ENCODE measurements at places on chromosomes 6 and 20. TPM values are rescaled to one million over a fixed set of nuclear protein-coding genes. Genes with fewer than 3 reads are reported as not detected.

GRCh38 chr20:6180531-6180930, 57.7 kb upstream of the FERMT1 start:
- H3K27me3 ChIP-seq: no peaks in the 10 kb centered on the region
- no peak for DNase-seq
- no peak overlapping the region for H3K4me3 ChIP-seq
- no peak overlapping the region for H3K27ac ChIP-seq
- no peaks in the 10 kb centered on the region for H3K36me3 ChIP-seq

- no peak overlapping the region for H3K27ac ChIP-seq
- no peak overlapping the region for H3K4me3 ChIP-seq
- H3K36me3 ChIP-seq: no peaks in the 10 kb centered on the region
Measured at GRCh38 chr20:25574411-25574810, 10.9 kb downstream of the NINL start.

Gene ANKEF1
- 11.0 TPM for total RNA-seq

- no peak for DNase-seq
- no peak overlapping the region for H3K27ac ChIP-seq
- H3K4me3 ChIP-seq: no peak overlapping the region
- H3K27me3 ChIP-seq: no peaks in the 10 kb centered on the region
- H3K36me3 ChIP-seq: no peaks in the 10 kb centered on the region
- H3K4me1 ChIP-seq: no peaks in the 10 kb centered on the region
Measured at GRCh38 chr20:34254979-34255378, 13.8 kb downstream of the ASIP start.

DNA sequence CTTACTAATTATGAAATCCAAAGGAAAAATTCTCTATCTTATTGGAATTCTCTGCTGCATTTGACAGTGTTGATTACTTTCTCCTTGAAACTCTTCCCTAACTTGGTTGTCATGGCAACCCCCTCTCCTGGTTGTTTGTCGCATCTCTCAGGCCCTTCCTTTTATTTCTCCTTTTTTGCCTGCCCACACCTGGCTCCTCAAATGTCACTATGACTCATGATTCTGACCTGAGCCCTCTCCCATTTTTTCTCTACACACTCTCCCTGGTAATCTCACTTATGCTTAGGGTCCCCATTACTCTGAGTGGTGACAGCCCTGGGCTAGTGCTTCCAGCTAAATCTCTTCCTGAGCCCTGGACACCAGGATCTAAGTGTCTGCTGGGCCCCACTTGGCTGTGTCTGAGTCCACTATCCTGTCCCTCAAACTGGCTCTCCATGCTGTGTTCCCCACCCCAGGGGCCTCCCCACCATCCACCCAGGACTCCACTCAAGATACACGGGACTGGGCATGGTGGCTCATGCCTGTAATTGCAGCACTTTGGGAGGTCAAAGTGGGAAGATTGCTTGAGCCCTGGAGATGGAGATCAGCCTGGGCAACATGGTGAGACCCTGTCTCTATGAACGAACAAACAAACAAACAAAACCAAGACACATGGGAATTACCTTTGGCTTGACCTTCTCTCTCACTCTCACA, 16.5 kb upstream of the NNAT start:
- no peak overlapping the region for H3K4me3 ChIP-seq
- no peaks in the 10 kb centered on the region for H3K4me1 ChIP-seq
- DNase-seq: no peak

GRCh38 chr6:7674291-7674690, 51.6 kb upstream of the BMP6 start:
- H3K27ac ChIP-seq: no peak overlapping the region
- H3K27me3 ChIP-seq: no peaks in the 10 kb centered on the region
- H3K36me3 ChIP-seq: no peaks in the 10 kb centered on the region
- H3K4me3 ChIP-seq: no peak overlapping the region
- DNase-seq: no peak

DNA sequence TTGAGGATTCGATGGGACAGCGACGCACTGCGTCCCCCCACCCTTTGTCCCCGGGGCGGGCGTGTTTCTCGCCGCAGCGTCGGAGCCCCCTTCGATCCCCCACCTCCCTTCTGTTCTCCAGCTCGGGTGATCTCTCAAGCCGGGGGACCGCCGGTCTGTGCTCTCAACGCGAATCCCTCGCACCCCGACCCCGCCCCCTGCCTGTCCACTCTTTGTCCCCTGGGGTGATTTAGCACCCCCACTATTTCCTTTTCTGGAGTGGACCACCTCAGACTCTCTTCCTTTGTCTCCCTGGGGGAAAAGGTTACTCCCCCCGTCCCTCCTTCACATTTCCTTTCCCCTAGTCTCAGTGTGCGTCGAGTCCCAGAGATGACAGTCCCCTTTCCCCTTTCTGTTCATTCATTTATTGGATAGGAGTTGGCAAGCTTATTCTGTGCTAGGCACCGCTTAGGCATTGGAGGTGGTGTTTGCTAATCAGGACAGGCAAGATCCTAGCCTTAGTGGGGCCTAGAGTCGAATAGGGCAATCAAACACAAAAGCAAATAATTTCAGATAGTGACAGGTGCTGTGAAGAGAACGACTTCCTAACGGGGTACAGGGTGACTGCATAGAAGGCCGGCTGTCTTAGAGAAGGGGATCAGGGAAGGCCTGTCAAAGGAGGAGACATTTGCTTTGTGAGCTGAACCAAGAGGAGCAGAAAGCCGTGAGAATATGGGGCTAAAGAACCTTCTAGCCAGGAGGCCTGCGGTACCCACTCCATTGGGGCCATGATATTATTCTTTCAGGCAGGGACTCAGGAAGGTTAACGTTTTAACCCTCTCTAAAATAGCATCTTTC, 741 bp downstream of the PTPN1 start:
- H3K4me1 ChIP-seq: peaks cover 54% of the 10 kb centered on the region
- H3K4me3 ChIP-seq: peak overlapping the region; percentile 97
- H3K36me3 ChIP-seq: no peaks in the 10 kb centered on the region
- H3K27ac ChIP-seq: peak overlapping the region; percentile 93

Data from suprapubic skin (tissue), 4 donors.